T-cell (primary cell): ENCODE measurements at places on chromosomes 1 and 21.

- DNase-seq: no peak
- H3K4me3 ChIP-seq: no peak overlapping the region
- no peaks in the 10 kb centered on the region for H3K4me1 ChIP-seq
- H3K27ac ChIP-seq: no peak overlapping the region
Measured at GRCh38 chr1:56019922-56020321, 559.4 kb downstream of the PLPP3 start.

DNA sequence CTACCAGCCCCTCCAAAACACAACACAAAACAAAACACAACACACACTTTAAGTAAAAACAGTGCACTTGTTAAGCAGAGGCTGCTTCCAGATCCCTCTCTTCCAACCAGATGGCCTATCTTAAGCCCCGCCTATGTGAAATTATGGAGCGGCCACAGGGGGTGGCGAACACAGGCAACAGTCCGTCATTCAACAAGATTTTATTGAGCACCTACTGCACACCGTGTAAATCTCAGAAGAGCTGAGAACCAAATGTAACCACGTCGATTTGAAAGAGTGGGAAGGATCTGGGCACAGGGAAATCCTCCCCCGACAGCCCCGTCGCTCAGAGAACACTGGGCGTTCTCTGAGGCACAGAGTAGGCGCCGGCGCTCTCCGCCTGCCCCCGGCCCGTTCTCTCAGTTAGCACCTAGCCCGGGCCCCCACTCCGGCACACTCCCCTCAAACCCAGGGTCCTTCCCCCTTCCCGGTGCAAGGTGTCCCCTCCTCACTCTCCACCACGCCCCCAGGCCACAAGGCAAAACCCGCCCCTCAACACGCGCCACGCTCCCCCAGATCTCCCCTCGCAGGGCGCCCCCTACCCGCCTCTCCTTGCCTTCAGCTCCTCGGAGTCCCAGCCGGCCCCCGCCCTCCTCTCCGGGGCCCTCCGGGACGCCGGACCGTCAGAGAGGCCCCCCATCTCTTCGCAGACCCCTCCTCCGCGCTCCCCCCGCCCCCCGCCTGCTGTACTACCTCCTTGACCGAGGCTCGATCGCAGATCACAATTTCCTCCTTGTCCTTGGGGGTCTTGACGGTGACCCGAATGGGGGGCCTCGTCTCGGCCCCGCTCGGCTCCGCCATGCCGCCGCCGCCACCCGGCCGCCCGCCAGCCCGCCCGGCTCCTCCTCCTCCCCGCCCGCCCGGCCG lies 483 bp downstream of the UBQLN4 start:
- H3K4me3 ChIP-seq: peak overlapping the region; percentile 80
- H3K27me3 ChIP-seq: no peaks in the 10 kb centered on the region
- peak; percentile 62 for DNase-seq
- H3K36me3 ChIP-seq: peaks cover 6% of the 10 kb centered on the region
- peaks cover 22% of the 10 kb centered on the region for H3K4me1 ChIP-seq

- no peak overlapping the region for H3K27ac ChIP-seq
- no peaks in the 10 kb centered on the region for H3K36me3 ChIP-seq
- no peaks in the 10 kb centered on the region for H3K27me3 ChIP-seq
- no peaks in the 10 kb centered on the region for H3K4me1 ChIP-seq
- DNase-seq: no peak
Measured at GRCh38 chr1:185017338-185017737, 28.0 kb upstream of the RNF2 start.

- no peak overlapping the region for H3K4me3 ChIP-seq
- DNase-seq: no peak
- H3K4me1 ChIP-seq: no peaks in the 10 kb centered on the region
- H3K27ac ChIP-seq: no peak overlapping the region
- no peaks in the 10 kb centered on the region for H3K27me3 ChIP-seq
Measured at GRCh38 chr1:176499671-176500070, 36.7 kb downstream of the PAPPA2 start.

GRCh38 chr1:220748936-220749335 lies 814 bp downstream of the MTARC2 start:
- peaks cover 2% of the 10 kb centered on the region for H3K27me3 ChIP-seq
- no peak overlapping the region for H3K4me3 ChIP-seq
- no peak overlapping the region for H3K27ac ChIP-seq
- no peaks in the 10 kb centered on the region for H3K36me3 ChIP-seq
- peaks cover 6% of the 10 kb centered on the region for H3K4me1 ChIP-seq

GRCh38 chr1:239125027-239125426 lies 261.3 kb upstream of the CHRM3 start:
- H3K4me1 ChIP-seq: no peaks in the 10 kb centered on the region
- no peaks in the 10 kb centered on the region for H3K27me3 ChIP-seq
- H3K4me3 ChIP-seq: no peak overlapping the region
- DNase-seq: no peak
- H3K27ac ChIP-seq: no peak overlapping the region
- H3K36me3 ChIP-seq: no peaks in the 10 kb centered on the region

DNA sequence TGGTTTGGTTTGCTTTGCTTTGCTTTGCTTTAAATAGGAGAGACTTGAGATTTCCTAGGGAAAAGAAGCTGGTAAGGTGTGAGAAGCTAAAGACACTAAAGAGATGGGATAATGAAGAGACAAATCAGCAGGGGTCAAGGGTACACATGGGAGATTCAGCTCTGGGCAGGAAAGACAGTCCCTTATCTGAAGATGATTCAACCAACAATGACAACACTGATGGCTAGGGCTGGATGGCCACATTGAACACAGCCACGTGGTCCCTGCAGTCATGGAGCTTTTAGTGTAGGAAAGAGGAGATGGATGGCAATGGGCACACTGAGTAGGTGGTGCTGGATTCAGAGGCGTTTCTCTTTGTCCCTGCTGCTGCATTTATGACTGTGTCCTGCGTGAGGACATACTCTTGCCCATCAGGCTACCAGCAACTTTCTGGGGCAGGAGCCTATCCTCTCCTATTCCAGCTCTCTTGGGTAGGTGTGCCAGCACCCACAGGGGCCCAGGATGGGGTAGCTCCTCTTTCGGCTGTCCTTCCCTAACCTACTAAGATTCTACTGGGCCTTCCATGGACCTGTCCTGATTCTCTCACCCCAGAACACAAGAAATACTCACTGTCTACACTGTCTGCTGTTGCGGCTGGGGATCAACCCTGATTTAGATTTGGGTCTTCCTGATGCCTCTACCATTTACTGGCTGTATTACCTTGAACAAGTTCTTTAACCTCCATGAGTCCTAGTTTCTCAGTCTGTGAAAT lies 1.4 kb upstream of the SHISA4 start:
- H3K4me1 ChIP-seq: peaks cover 17% of the 10 kb centered on the region
- H3K36me3 ChIP-seq: no peaks in the 10 kb centered on the region
- H3K27me3 ChIP-seq: peaks cover 45% of the 10 kb centered on the region
- DNase-seq: no peak

DNA sequence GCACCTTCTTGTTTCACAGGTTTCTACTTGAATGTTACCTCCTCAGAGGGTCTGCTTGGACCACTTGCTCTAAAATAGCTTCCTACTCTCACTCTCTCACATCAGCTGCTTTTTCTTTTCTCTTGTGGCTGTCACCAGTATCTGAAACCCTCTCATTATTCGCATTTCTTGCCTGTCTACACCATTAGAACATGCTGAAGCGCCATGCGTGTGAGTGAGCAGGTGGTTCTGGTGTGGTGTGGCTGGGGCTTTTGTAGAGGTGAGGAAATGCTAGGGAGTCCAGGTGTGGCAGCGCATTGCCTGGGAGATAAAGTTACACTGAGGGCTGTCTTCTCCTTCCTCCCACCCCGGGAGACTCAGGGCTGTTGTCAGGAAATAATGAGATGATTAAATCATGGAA lies 4.1 kb downstream of the ZNF362 start:
- H3K27ac ChIP-seq: no peak overlapping the region
- DNase-seq: no peak
- H3K4me3 ChIP-seq: no peak overlapping the region
- peaks cover 31% of the 10 kb centered on the region for H3K4me1 ChIP-seq

DNA sequence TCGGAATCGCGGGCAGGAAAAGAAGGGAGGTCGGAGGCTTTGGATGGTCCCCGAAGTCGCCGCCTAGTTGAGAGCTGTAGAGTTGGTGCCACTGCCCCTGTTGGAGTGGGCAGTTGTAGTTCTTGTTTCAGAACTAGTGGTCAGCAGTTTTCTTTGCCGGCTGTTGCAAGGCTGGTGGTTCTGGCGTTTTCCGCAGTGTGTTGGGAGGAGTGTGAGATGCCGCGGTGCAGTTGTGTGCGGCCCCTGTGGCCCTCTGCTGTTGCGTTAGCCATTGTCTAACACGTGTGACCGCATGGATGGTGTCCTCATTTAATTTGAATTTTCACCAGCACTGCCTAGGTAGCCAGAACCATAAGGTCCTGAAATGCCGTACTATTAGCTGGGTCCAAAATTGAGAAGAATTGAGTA lies 1.4 kb downstream of the ARF1 start:
- H3K27me3 ChIP-seq: no peaks in the 10 kb centered on the region
- peak overlapping the region; percentile 87 for H3K27ac ChIP-seq
- DNase-seq: no peak
- H3K4me3 ChIP-seq: peak overlapping the region; percentile 88
- H3K4me1 ChIP-seq: peaks cover 43% of the 10 kb centered on the region

GRCh38 chr1:12593621-12594066 lies 24.4 kb downstream of the DHRS3 start:
- H3K36me3 ChIP-seq: peaks cover 8% of the 10 kb centered on the region
- peaks cover 15% of the 10 kb centered on the region for H3K4me1 ChIP-seq
- no peak overlapping the region for H3K4me3 ChIP-seq
- no peak for DNase-seq

GRCh38 chr1:10271869-10272268 lies 61.5 kb downstream of the KIF1B start:
- H3K4me1 ChIP-seq: peaks cover 3% of the 10 kb centered on the region
- no peak for DNase-seq
- no peak overlapping the region for H3K27ac ChIP-seq
- no peak overlapping the region for H3K4me3 ChIP-seq

- H3K27me3 ChIP-seq: no peaks in the 10 kb centered on the region
- peaks cover 29% of the 10 kb centered on the region for H3K4me1 ChIP-seq
- H3K27ac ChIP-seq: no peak overlapping the region
- no peak for DNase-seq
- H3K36me3 ChIP-seq: peaks cover 5% of the 10 kb centered on the region
- H3K4me3 ChIP-seq: no peak overlapping the region
Measured at GRCh38 chr1:156765666-156766065, 1.7 kb upstream of the PRCC start.

- no peaks in the 10 kb centered on the region for H3K4me1 ChIP-seq
- H3K36me3 ChIP-seq: no peaks in the 10 kb centered on the region
- DNase-seq: no peak
- no peak overlapping the region for H3K4me3 ChIP-seq
Measured at GRCh38 chr1:211495584-211495983, 3.6 kb upstream of the RD3 start.

- no peak overlapping the region for H3K27ac ChIP-seq
- H3K4me3 ChIP-seq: no peak overlapping the region
- DNase-seq: no peak
- peaks cover 47% of the 10 kb centered on the region for H3K27me3 ChIP-seq
- H3K4me1 ChIP-seq: no peaks in the 10 kb centered on the region
Measured at GRCh38 chr1:3688356-3689137, 36.2 kb downstream of the TP73 start.

DNA sequence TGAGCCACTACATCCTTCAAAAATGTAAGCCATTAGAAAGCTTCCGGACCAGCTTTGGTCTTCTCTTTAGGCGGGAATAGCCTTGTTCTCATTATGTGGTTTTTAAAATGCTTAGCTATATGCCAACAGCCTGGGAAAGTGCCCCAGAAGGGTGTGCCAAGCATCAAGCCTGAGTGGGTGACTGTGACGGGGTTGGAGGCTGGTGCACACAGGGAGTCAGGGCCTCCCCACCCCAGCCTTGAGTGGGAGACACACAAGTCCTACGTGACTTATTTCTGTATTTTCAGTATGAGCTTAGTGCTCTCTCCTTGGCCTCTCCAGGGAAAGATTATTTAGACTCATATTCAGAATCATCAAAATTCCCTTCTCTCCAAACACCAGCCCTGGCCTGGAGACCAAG lies 9.8 kb downstream of the UBASH3A start:
- H3K36me3 ChIP-seq: peaks cover 92% of the 10 kb centered on the region
- H3K4me1 ChIP-seq: peaks cover 38% of the 10 kb centered on the region
- no peak for DNase-seq
- H3K4me3 ChIP-seq: no peak overlapping the region

GRCh38 chr1:204265665-204266064 lies 51.9 kb upstream of the GOLT1A start:
- no peaks in the 10 kb centered on the region for H3K4me1 ChIP-seq
- H3K27ac ChIP-seq: no peak overlapping the region
- no peak overlapping the region for H3K4me3 ChIP-seq

- no peaks in the 10 kb centered on the region for H3K36me3 ChIP-seq
- H3K27ac ChIP-seq: no peak overlapping the region
- DNase-seq: no peak
- H3K27me3 ChIP-seq: peaks cover 31% of the 10 kb centered on the region
- H3K4me3 ChIP-seq: no peak overlapping the region
Measured at GRCh38 chr1:228650141-228650540, 85.1 kb upstream of the RHOU start.

DNA sequence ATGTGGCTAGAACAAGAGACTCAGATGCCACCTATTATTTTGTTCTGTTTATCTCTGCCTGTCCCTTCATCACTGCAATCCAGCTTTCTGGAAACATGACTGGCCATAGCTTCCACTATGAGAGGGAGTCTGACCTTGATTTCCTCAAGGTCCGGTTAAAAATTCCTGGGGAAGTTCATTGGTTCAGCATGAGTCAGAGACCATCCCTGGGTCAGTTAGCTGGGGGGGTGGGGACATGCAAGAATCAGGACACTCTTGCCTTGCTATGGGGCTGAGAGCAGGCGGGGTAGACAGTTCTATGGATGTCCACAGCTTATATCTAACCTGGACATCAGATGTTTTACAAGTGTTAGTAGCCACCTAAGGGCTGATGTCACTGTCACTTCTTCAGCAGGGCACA lies 81.1 kb downstream of the TENT5C start:
- no peaks in the 10 kb centered on the region for H3K4me1 ChIP-seq
- DNase-seq: no peak
- no peaks in the 10 kb centered on the region for H3K36me3 ChIP-seq
- H3K27ac ChIP-seq: no peak overlapping the region

DNA sequence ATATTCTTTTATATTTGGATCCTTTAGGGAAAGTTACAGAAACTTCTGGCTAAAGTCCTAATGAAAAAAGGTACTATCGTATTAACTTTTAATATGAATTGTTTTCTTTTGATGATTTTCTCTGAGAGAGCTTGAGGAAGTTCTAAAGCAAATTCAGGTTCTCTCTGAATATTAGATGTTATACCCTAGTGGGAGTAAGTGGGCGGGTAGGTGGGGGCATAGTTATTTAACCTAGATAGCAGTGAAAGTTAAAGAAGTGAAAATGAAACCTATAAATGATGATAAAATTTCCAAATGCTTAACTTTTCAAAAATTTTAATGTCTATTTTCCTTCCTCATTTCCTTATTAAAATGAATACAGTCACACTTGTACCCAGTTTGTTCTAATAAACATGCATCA lies 26.2 kb upstream of the B3GALT2 start:
- peaks cover 25% of the 10 kb centered on the region for H3K36me3 ChIP-seq
- no peak overlapping the region for H3K27ac ChIP-seq
- H3K4me3 ChIP-seq: no peak overlapping the region
- H3K4me1 ChIP-seq: no peaks in the 10 kb centered on the region
- DNase-seq: no peak
